Fibroblast of skin of back (primary cell): ENCODE measurements at places on chromosomes 1 and 21.

- DNase-seq, result peak; percentile 30
Observed at GRCh38 chr1:51423073-51423821, 92.9 kb upstream of the TTC39A start.

DNA sequence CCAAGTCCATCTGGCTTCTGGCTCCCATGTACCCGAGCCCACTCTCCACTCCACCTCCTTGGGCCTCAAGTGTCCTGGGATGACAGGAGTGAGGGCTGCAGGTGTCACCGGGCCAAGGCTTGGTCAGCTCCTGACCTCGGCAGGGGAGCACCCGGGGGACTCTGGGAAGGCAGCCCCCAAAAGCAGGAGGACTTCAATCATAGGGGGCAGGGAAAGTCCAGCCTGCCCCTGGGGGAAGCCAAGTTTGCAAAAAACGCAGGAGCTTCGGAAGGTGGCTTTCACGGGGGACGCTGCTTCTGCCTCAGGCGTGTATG lies 56.8 kb downstream of the KCNAB2 start:
- no peak for DNase-seq

DNA sequence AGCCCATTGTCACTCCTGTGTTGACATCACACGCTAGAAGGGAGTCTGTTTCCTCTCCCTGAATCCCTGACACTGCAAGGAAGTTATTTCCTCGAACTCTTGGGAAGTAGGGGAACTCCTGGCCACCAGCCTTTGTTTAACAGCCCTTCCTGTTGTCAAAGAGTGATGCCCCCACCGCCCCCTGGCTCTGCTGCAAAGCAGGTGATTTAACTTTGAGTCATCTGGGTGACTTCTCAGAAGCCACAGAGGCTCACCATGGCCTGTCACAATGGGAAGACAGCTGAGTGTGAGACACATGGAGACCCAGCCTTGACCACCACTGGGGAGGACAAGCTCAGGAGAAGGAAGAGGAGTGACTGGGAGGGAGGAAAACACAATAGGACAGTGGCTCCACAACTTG lies 182.8 kb downstream of the PSMG1 start:
- peak; percentile 36 for DNase-seq

GRCh38 chr1:55481634-55482033 lies 266.5 kb upstream of the USP24 start:
- DNase-seq, result no peak

- no peak for DNase-seq
Observed at GRCh38 chr1:168734271-168734670, 5.3 kb upstream of the DPT start.

GRCh38 chr1:172359491-172359999 lies 60.9 kb upstream of the C1orf105 start:
- DNase-seq, result peak; percentile 88

- DNase-seq, result no peak
Observed at GRCh38 chr21:44291936-44292811, 6.5 kb downstream of the AIRE start.

DNA sequence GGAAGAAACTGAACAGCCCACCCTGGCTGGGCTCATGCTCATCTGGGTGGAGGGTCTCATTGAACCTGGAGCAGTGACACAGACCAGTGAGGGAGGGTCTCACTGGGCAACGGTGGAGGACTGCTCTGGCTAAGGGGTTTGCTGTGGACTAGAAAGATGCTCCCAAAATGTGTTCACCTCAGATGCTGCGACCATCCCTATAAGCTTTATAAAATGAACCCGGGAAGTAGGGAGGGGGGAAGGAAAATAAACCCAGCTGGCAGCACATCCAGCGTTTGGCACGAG lies 34.5 kb upstream of the LBR start:
- no peak for DNase-seq

DNA sequence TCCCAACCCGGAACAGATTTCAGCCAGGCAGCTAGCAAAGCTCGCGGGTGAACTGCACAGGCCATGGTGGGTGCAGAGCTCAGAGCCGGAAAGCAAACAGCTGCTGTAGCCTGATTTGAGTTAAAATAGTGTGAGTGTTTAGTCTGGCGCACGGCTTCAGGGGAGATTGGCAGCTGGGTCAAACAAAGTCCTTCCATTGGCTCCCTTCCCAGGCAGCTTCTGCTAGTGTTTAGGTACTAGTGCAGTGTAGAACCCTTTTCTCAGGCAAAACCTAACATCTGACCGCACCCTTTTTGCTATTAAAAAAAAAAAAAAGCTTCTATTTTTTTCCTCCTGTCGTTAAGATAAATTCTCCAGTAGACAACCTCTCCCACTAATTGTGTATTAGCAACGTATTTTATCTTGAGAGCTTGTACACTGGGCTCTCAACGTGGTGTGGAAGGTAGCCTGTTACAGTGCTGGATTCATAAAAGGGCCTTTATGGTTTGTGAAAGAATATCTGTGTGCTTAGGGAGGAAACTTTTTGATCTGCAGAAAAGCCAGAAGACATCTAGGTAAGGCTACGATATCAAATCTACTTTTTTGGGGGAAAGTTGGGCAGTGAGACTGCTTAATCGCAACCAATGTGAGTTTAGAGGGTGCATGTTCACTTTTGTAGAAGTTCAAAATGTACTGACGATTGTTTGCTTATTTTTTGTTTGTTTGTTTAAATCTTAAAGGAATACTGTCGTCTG lies 689.6 kb downstream of the USP25 start:
- peak; percentile 59 for DNase-seq

GRCh38 chr1:247212012-247212411 lies 40.2 kb upstream of the ZNF124 start:
- no peak for DNase-seq

DNA sequence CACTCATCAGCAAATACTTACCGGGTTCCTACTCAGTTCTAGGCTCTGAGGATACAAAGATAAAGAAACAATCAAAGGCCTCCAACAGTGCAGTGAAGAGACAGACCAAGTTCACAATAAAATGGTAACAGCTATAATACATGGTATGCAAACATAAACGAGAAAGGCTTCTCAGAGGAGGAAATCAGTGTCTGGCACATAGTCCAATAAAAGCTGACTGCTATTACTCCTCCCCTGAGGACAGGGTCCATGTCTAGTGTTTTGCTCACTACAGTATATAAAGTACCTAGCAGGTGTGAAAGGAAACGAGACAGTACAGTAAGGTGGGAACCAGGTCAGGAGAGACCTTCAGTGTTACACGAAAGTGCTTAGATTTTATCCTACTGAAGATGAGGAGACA lies 4.3 kb downstream of the RBM34 start:
- DNase-seq, result no peak

DNA sequence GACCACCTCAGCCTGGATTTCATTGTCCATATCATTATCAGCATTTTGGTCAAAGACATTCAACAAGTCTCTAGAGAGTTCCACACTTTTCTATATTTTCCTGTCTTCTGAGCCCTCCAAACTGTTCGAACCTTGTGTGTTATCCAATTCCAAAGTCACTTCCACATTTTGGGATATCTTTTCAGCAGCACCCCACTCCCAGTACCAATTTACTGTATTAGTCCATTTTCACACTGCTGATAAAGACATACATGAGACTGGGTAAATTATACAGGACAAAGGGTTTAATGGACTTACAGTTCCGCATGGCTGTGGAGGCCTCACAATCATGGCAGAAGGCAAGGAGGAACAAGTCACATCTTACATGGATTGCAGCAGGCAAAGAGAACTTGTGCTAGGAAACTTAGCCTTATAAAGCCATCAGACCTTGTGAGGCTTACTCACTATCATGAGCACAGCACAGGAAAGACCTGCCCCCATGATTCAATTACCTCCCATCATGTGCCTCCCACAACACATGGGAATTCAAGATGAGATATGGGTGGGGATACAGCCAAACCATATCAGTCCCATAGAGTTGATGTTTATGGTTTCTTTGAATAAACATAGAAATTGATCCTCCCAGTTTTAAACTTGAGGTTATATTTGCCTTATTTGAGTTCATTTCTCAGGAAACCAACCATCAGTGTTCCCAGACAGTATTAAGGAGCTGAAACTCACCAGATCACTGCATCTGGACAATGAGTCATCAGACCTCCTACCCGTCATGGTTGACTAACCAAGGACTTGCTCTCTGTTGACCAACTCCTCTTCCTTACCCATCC lies 322.7 kb upstream of the DUSP10 start:
- peak; percentile 82 for DNase-seq

GRCh38 chr1:189939967-189940366 lies 537.7 kb downstream of the BRINP3 start:
- DNase-seq, result no peak
